ENCODE measurements at places on chromosomes 12 and 14.

DNA sequence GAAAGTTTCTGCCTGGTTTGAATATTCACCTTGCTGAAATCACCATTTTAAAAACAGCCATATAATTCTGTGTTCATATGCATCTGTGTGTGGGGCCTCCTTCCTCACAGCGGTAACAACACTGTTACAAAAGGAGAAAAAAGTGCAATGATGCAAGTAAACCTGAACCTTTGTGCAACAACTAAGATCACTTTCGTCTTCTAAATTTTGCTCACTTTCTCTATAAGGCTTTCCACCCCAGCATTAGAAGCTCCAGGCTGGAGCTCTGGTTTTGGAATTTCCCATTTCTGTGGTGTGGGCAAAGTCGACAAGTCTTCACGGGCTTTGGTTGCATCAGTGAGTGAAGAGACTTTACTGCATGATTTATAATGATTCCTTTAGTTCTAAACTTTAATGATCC lies 18.4 kb downstream of the FGD6 start:
- no peak for DNase-seq

GRCh38 chr12:53506450-53506785 lies 866 bp downstream of the NPFF start:
- DNase-seq: no peak

- DNase-seq: peak; percentile 61
Measured at GRCh38 chr12:69884386-69884785, 59.4 kb downstream of the MYRFL start.

- DNase-seq: no peak
Measured at GRCh38 chr14:71583194-71583593, 349.0 kb upstream of the RGS6 start.

GRCh38 chr12:4169959-4170358 lies 103.6 kb upstream of the CCND2 start:
- no peak for DNase-seq

DNA sequence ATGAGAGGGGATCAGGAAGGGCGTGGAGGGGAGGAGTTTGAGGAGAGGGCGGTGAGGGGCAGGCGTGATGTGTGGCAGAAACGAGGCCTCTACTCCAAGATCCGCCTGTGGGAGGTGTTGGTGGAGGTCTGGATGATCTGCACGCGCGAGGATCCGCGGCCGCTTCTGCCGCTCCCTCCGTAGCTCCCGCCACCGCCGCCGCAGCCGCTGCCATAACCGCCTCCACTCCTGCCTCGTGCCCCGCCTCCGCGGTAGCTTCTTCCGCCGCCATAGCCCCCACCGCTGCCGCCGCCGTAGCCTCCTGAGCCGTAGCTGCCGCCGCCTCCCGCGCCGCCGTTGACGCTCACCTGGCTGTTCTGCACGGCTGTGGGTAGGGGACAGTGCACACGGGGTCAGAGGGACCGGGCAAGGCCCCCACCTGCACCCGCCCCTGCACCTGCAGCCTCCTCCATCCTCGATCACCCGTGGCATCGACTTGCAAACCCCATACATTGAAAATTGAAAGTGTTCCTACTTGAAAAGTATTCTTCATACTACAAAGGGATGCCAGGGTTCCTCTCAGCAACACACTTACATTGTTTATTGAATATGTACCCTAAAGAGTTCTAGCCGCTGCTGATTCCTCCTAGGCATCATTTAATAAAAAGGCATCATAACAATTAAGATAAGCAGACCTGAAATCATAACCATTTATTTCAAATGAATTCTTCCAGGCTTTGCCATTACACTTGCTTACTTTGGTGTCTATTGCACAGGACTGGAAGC lies 11.1 kb upstream of the KRT1 start:
- DNase-seq: peak; percentile 6

DNA sequence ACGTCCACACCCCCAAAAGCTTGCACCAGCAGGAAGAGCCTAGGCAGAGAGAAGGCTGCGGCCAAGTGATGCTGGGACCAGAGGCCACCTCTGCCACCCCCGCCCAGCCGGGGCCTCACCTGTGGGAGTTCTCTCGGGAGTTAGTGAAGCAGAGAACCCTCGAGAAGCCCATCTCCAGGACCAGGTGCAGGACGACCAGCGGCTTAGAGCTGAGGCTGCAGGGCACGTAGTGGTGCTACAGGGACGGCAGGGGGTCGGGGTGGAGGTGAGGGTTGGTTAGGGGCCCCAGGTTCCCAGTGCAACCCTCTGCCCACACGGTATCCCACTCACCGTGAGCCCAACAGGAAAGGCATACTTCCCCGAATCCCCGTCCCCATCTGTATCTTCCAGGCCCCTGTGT lies 3.6 kb downstream of the DDX51 start:
- DNase-seq: no peak

DNA sequence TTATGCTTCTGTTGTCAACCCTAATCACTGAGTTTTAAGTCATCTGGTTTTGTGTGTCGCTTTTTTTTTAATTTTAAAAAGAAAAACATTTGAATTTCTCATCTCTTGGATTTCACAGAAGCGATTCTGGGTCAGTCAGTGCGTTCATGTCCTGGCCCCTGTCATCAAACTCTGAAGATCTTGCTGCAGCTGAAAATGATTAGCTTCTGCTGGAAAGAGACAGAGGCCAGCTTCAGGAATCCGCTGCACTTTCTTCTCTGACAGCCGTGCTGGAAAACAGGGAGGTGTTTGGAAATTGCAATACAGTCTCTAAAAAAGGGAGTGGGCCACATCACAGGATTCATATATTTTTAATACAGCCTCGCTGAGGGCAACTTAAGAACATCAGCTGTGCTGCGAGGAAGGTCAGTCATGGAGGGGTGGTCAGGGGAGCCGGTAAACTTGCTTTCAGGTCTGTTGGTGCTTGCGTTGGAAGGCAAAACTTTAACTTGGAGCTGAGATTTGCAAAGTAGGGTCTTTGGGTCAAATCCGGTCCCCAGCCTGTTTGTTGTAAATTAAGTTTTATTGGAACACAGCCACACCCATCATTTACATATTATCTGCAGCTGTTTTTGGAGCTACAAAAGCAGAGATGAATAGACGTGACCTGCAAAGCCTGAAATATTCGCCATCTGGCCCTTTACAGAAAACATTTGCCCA lies 190.8 kb downstream of the AACS start:
- no peak for DNase-seq

All from DMS153 (cell line).